ENCODE measurements at places on chromosomes 1 and 21. TPM values are rescaled to one million over a fixed set of nuclear protein-coding genes. Genes with fewer than 3 reads are reported as not detected.

DNA sequence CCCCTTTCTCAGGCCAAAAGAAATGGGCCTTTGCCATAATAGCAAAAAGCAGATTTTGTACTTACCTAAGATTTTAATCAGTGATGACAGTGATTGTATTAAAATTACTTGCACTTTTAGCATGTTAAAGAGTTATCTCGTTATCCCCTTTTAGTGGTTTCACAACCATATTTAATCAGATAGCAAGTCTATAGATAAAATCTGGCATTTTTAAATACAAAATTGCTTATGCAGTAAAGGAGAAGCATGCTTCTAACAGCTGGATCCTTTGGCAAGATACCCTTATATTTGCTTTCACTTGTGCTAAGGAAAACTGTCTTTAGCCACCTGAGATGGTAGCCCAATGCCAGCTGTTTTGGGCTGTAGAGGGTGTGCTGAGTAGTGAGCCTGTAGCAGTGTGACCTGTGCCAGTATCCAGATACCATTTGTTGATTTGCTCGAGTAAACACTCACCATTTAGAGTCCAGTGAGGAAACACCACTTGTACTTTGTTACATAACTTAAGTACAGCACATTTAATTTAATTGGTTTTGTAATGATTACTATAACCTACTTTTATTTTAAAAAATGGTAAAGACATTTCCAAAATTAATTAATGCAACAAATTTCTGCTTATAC, 314.4 kb upstream of the ZP4 start:
- H3K4me1 ChIP-seq: no peaks in the 10 kb centered on the region
- no peak for DNase-seq

Gene ROR1
- 1.2 TPM for polyA plus RNA-seq

Gene ZSWIM5
- 0.16 TPM for polyA plus RNA-seq

Gene LCE1D
- not detected for polyA plus RNA-seq

- H3K4me1 ChIP-seq: peaks cover 17% of the 10 kb centered on the region
- H3K36me3 ChIP-seq: no peaks in the 10 kb centered on the region
- peak overlapping the region; percentile 87 for H3K4me3 ChIP-seq
- H3K27ac ChIP-seq: no peak overlapping the region
- no peak for DNase-seq
These were observed 1.4 kb upstream of the GPR161 start for GRCh38 chr1:168138134-168138533.

Gene ZNF648
- polyA plus RNA-seq: not detected

Gene HTR6
- not detected for polyA plus RNA-seq

Gene AMY1C
- polyA plus RNA-seq: not detected

DNA sequence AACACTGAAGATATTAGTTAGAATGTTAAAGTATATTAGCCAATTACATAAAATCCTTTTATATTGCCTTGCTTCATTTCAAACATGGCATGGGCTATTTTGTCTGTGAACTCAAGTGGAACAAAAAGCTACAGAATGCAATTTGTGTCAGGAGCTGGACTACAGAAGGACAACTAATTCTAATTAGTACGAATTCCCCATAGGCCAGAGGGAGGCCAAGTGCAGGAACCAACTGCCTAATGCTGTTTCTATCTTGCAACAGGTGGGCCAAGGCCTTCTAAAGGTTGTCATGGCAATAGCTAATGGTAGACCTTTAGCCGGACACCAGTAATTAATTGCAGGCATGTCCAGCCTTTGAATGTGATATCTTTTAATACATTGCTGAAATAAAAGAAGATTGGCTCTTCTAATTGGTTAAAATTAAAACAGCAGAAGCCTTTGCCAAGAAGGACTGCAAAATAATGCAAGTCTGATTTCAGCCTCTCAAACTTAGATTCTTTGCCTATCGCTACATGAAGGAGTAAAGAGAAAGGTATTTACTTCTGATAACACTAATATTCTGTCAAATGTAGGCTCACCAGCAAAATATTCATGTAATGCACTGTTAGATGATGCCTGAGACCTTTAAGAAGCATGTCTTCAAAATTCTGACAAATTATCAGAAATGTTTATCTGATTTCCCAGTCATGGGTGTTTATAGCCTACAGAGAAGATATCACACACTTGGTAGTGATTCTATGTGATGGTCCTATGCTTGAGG, 232.1 kb downstream of the LMO4 start:
- no peak overlapping the region for H3K4me3 ChIP-seq
- no peak overlapping the region for H3K27ac ChIP-seq
- DNase-seq: no peak
- H3K36me3 ChIP-seq: no peaks in the 10 kb centered on the region
- H3K27me3 ChIP-seq: no peaks in the 10 kb centered on the region
- no peaks in the 10 kb centered on the region for H3K4me1 ChIP-seq

Gene MIS18A
- polyA plus RNA-seq: 6.3 TPM

DNA sequence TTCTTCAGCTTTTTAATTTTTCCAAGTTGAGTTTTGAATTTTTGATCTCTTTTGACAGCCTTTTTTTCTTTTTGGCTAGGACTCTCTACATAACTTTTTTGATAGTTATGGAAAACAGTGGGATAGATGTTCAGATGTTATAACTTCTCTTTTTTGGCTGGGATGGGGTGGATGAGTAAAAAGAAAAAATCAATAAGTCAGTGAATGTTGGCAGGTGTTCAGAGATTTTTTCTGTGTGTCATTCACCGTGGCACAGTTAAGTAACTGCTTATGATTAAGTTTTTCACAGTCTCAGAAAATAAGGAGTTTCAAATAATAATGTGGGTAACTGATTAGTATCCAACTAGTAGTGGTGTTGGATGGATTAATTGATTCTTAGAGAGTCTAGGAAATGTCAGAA, 24.0 kb downstream of the HS2ST1 start:
- H3K4me3 ChIP-seq: no peak overlapping the region
- peaks cover 3% of the 10 kb centered on the region for H3K4me1 ChIP-seq
- no peak overlapping the region for H3K27ac ChIP-seq
- H3K36me3 ChIP-seq: no peaks in the 10 kb centered on the region
- peaks cover 1% of the 10 kb centered on the region for H3K27me3 ChIP-seq

DNA sequence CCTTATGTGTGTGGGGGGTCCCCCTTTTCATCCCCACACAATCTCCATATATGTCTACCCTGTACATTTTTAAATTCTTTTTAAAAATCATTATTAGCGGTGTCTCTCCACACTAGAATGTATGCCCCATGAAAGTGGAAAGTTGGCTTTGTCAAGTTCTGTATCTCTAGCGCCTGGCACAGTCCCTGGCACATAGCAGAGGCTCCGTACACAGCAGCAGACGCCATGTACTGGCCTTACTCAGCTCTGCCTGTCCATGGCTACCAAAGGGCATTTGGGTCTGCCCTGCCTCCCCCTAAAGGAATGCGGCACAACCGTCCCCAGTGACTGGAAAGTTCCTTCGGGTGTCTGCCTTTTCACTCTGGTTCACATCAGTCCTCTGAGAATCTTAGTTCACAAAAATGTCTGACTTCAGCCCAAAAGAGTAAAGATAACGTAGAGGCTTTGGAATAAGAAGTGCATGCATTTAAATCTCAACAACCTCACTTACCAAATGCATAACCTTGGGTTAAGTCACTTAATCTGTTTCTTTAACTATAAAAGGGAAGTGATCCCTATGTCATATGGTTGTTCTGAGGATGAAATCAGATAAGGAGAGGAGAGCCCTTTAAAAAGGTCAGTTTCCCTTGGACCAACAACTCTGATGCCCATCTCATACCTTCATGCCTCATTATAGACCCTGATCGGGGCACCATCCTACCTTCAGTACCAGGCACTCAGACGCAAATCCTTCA, 61.1 kb downstream of the CD46 start:
- H3K27me3 ChIP-seq: peaks cover 6% of the 10 kb centered on the region
- peak overlapping the region; percentile 16 for H3K27ac ChIP-seq
- peaks cover 55% of the 10 kb centered on the region for H3K4me1 ChIP-seq
- H3K36me3 ChIP-seq: peaks cover 20% of the 10 kb centered on the region
- no peak for DNase-seq
- H3K4me3 ChIP-seq: no peak overlapping the region

- no peaks in the 10 kb centered on the region for H3K4me1 ChIP-seq
- peaks cover 8% of the 10 kb centered on the region for H3K27me3 ChIP-seq
- no peaks in the 10 kb centered on the region for H3K36me3 ChIP-seq
- no peak overlapping the region for H3K4me3 ChIP-seq
- no peak overlapping the region for H3K27ac ChIP-seq
These were observed 163.7 kb upstream of the POU3F1 start for GRCh38 chr1:38210021-38210894.

DNA sequence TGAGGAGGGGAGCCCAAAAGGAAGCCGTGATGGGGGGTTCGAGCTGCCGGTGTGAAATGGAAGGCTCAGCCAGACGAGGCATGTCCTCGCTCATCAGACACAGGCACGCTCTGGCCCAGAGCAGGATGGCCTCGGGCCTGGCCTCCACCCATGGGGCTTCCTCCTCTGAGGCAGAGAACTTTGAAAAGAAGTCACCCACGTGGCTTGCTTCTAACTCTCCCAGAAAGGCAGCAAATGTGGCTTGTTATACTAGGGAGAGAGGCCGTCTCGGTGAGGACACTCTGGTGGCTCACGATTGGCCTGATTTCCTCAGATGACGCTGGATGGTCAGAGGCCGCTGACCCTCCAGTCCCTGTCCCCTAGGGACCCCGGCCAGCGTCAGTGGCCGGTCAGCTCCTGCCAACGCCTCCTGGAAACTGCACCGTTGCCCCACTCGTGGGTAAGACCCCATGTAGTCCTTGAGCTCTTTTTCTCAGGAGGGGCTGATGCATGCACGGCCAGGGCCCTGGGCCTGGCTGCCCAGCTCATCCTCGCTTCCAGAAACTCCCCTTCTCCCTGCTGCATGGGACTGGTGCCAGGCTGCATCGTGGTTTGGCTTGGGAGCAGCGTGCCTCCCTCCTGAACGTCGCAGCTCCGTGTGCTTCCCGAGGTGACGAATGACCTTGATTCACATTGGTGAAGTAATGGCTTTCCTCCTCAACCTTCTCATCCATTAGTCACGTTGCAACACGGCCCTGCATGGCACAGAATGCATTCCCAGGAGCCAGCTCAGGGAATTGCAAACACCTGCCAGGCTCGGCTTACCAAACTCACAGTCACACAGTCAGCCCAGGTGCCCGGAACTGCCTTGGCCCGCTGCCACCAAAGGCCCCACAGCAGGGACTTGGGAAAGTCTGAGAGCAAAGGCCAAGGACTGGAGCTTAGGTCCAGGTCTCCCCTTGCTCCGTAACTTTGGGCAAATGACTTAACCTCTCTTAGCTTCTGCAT, 58.8 kb downstream of the TOMM20 start:
- no peak for DNase-seq
- peaks cover 5% of the 10 kb centered on the region for H3K27me3 ChIP-seq
- H3K36me3 ChIP-seq: no peaks in the 10 kb centered on the region
- H3K27ac ChIP-seq: no peak overlapping the region

Gene ANKRD13C
- polyA plus RNA-seq: 8.3 TPM

GRCh38 chr1:228048659-228049298, 33.7 kb upstream of the ARF1 start:
- H3K27ac ChIP-seq: no peak overlapping the region
- no peaks in the 10 kb centered on the region for H3K36me3 ChIP-seq
- DNase-seq: no peak
- H3K27me3 ChIP-seq: peaks cover 11% of the 10 kb centered on the region
- H3K4me3 ChIP-seq: no peak overlapping the region
- no peaks in the 10 kb centered on the region for H3K4me1 ChIP-seq

DNA sequence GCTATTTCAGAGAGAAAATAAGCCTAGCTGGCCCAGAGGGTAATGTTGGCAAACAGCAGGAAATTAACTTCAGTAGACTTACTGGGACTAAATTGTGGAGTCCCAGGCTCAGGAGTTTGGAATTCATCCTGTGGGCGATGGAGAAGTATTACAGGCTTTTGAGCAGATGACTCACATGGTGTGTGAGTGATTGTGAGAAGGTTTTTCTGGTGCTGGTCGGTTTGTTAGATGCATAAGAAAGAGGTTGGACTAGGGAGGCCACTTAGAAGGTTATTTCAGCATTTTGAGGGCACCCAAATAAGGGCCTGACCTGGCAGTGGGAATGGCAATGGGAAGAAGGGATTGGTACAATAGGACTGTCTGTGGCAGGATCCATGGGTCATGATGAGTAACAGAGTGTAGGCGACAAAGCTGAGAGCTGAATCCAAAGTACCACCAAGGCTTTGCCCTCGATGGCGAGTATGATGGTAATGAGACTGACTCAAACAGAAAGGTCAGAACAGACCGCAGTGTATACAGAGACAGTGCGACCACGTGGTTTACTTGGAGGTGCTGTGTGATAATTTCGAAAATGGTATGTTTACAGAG, 69.2 kb upstream of the KIF26B start:
- no peaks in the 10 kb centered on the region for H3K27me3 ChIP-seq
- H3K27ac ChIP-seq: no peak overlapping the region
- H3K4me3 ChIP-seq: no peak overlapping the region
- DNase-seq: no peak
- no peaks in the 10 kb centered on the region for H3K36me3 ChIP-seq

DNA sequence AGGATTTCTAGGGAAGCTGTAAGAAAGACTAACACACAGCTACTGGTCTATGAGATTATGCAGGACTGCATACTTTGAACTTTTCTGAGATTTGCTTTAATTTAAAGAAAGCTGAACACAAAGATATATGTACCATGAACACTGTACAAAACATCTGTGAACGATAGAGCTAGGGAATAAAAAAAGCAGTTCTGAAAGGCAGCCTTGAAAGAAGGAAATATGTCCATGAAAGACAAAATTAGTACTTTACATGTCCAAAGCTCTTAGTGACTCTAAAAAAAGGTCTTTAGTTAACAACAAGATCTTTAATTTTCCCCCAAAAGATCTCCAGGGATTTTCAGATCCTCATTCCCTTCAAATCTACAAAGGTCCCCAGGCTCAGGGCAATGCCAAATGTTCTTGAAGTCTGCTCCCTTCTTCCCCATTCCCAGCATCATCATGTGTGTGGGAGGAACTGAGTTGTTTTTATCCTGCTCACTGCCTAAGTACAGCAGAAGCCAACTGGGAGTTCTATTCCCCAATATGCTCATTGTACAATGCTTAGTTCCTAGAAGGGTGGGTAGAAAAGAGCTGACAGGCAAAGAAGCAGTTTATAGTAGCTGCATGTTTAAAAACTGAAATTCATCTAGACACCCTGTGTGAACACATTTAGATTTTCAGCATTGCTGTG, 60.1 kb upstream of the PTCH2 start:
- H3K27me3 ChIP-seq: no peaks in the 10 kb centered on the region
- H3K36me3 ChIP-seq: no peaks in the 10 kb centered on the region
- H3K4me3 ChIP-seq: no peak overlapping the region

All from immature natural killer cell (primary cell).